ENCODE measurements at places on chromosomes 6 and 20. TPM values are rescaled to one million over a fixed set of nuclear protein-coding genes. Genes with fewer than 3 reads are reported as not detected.

The PSORS1C1 gene
- total RNA-seq, result not detected

The LSM14B gene
- 65.1 TPM for total RNA-seq

The LAMA2 gene
- total RNA-seq, result 30.8 TPM

The HTR1E gene
- total RNA-seq, result 0.54 TPM

The EXOC2 gene
- total RNA-seq, result 44.4 TPM

The NR2E1 gene
- total RNA-seq, result not detected

The KIAA0408 gene
- total RNA-seq, result 74.0 TPM

The CNKSR3 gene
- total RNA-seq, result 1.7 TPM

The SLC22A7 gene
- total RNA-seq, result 0.36 TPM

The POU5F1 gene
- not detected for total RNA-seq

The CPXM1 gene
- 19.9 TPM for total RNA-seq

The ZNF217 gene
- 11.7 TPM for total RNA-seq

The GRM1 gene
- total RNA-seq, result 28.9 TPM

The MAN1A1 gene
- 31.1 TPM for total RNA-seq

The GSTA5 gene
- not detected for total RNA-seq

The KDM1B gene
- 35.3 TPM for total RNA-seq

The HDGFL1 gene
- not detected for total RNA-seq

The KIF25 gene
- total RNA-seq, result 0.64 TPM

The BPIFA1 gene
- not detected for total RNA-seq

The ZNF337 gene
- total RNA-seq, result 27.6 TPM

The GNAS-AS1 gene
- total RNA-seq, result 2.0 TPM

The CLVS2 gene
- 35.0 TPM for total RNA-seq

The SIRPD gene
- total RNA-seq, result not detected

The RBPJL gene
- not detected for total RNA-seq

The MEI4 gene
- total RNA-seq, result 0.73 TPM

The DEFB116 gene
- not detected for total RNA-seq

The ALDH8A1 gene
- total RNA-seq, result 5.9 TPM

The GHRH gene
- total RNA-seq, result not detected

The ABCC10 gene
- 23.6 TPM for total RNA-seq

The POPDC3 gene
- total RNA-seq, result 0.27 TPM

The SLC17A5 gene
- 19.1 TPM for total RNA-seq

The TTBK1 gene
- 13.2 TPM for total RNA-seq

The LIME1 gene
- 9.3 TPM for total RNA-seq

The EYS gene
- total RNA-seq, result 7.5 TPM

The PLTP gene
- 37.5 TPM for total RNA-seq

The PHACTR3 gene
- 20.1 TPM for total RNA-seq

The SMLR1 gene
- not detected for total RNA-seq

The TOX2 gene
- 0.54 TPM for total RNA-seq

The ADGB gene
- total RNA-seq, result 0.36 TPM

The ALDH5A1 gene
- total RNA-seq, result 18.6 TPM

The CTCFL gene
- total RNA-seq, result not detected

The REM1 gene
- total RNA-seq, result not detected

The FAM210B gene
- 22.0 TPM for total RNA-seq

The ZNF391 gene
- total RNA-seq, result 6.6 TPM

The MLIP gene
- total RNA-seq, result 6.3 TPM

The RIPPLY2 gene
- 8.0 TPM for total RNA-seq

The NEURL2 gene
- total RNA-seq, result 3.7 TPM
